ENCODE measurements at places on chromosomes 2 and 18.

DNA sequence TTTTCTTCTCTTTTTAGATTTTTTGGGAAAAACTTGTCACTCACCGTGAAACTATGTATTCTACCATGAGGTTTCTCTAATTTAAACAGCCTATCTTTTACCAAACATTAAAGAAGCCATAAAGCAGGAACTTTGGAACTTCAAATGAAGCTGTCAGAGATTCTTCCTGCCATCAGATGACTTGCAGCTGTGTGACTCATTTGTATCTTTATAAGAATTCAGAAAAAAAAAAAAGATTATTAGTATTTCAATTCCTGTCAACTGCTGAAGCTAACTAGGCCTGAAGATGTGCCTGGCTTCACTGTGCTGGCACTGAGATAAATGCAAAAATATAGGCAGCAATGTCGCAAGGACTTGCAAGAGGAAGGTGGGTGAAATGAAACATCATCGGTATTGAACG is 1399.1 kb upstream of the PIK3C3 start:
- DNase-seq, result no peak

- DNase-seq, result no peak
Observed at GRCh38 chr2:45432406-45432805, 178.7 kb downstream of the SRBD1 start.

- peak; percentile 40 for DNase-seq
Observed at GRCh38 chr2:19711470-19712372, 190.1 kb downstream of the TTC32 start.

DNA sequence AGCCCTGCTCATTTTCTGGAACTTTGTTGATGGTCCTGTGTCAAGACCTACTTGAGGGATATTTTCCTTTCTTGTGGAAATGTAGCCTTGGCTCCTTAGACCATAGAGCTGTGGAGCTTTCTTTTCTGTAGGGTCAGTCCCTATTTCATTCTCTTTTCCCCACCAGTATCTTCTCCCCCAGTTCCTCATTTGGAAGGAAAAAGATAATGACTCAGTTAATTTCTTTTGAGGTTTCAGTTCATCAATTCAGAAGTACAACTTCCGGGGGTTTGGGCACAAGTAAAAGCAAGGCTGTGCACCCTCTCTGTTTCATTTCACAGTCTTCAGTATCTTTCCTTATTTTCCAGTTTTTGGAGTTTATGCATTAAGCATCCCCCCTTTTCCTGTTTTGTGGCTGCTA is 70.7 kb downstream of the CDC42EP3 start:
- DNase-seq, result no peak

- no peak for DNase-seq
Observed at GRCh38 chr2:160941290-160941846, 218.9 kb upstream of the TANK start.

GRCh38 chr2:18094277-18094676 is 215.8 kb downstream of the KCNS3 start:
- DNase-seq, result no peak

GRCh38 chr2:226679389-226680065 is 120.1 kb downstream of the IRS1 start:
- DNase-seq, result no peak

DNA sequence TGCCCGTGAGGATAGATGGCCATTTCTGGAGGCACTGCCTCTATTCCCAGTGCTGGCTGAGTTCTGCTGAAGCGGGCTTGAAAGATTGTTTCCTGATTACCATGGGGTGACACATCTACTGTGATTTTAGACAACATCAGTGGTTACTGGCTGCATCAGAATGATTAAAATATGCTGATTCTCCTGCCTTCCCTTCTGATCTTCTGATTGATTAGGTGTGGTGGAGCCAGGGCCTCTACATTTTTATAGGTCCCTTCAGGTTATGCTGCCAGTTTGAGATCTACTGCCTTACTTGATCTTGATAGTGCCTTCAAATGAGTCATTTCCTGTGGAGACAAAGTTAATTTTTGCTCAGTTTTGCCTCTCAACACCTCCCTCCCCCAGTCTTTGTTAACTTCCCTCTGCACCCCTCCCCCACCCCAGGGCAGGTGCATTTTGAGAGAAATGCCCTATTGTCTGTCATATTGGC is 31.6 kb upstream of the SNORC start:
- DNase-seq, result no peak

GRCh38 chr2:139122711-139123158 is 342.5 kb upstream of the NXPH2 start:
- DNase-seq, result no peak

- no peak for DNase-seq
Observed at GRCh38 chr2:230946429-230947234, 21.6 kb upstream of the GPR55 start.

DNA sequence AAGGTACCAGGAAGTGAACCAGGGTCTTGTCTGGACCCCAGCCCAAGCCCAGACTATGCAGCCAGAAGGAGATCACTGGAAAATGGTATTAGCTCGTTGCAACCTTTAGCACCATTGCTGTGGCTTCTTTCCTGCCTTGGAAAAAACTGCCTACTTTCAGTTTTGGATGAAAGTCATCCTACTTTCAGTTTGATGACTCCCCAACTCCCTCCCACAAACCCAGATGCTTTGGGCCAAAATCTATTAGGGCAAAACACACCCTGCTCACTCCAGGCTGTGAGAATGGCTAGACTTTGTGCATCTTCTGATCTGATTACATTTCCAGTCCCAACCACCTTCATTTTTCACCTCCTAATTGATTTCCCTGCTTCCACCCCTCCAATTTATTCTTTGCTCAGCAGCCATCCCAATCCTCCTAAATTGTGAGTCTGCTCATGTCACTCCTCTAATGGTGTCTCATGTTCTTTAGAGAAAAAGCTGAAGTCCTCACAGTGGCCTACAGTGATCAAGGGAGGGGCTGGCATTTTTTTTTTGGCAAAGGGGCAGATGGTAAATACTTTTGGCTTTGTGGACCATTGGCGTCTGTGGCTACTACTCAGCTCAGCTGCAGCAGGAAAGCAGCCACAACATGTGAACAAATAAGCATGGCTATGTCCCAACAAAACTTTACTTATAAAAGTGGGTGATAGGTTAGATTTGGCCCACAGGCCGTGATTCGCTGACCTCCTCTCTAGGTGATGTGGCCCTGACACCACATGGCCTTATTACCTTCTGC is 368.7 kb downstream of the SLC4A3 start:
- no peak for DNase-seq

DNA sequence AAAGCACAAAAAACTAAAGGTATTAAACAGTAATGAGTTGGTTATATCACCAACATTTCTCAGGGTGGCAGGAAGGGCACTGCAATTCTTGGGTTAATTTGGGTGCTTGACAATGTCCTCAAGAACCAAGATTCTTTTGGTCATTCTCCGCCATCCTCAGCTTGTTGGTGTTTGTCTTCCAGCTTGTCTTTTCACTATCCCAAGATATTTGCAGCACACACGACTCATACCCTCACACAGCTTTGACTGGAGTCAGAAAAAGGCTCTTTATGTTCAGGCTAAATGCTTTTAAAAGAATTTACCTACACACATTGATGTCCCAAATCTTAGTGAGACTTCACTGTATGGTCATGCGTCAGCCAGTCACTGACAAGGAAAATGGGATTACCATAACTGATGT is 12.5 kb downstream of the GREB1L start:
- no peak for DNase-seq

DNA sequence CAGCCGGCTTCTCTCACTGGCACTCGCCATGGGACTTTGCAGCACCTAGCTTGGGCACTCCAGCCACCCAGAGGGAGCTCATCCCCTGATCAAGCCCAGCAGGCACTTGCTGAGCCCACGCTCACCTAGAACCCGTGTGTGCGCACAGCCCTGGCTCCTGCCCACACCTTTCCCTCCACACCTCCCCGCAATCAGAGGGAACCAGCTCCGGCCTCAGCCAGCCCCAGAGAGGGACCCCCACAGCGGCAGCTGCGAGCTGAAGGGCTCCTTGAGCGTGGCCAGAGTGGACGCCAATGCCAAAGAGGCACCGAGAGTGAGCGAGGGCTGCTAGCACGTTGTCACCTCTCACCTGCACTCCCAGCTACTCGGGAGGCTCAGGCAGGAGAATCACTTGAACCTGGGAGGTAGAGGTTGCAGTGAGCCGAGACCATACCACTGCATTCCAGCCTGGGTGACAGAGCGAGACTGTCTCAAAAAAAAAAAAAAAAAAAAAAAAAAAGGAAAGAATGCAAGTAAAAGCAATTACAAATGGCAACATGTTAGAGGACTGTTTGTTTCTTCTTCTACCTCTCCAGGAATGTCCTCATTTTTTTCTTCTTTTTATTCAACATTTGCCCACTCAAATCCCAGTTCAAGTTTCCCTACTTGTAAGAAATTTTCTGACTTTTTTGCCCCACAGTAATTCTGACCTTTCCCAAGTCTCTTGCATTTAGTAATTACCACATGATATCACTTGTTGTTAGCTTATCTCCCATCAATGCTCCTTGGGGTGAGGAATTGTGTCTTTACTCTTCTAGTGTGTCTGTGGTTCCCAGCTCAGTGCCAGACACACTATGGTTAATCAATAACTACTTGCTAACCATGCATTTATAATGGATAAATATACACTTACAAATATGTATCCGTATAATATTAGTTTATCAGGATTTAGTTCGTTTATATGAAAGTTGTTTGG is 40.6 kb upstream of the ST3GAL5 start:
- DNase-seq, result no peak

DNA sequence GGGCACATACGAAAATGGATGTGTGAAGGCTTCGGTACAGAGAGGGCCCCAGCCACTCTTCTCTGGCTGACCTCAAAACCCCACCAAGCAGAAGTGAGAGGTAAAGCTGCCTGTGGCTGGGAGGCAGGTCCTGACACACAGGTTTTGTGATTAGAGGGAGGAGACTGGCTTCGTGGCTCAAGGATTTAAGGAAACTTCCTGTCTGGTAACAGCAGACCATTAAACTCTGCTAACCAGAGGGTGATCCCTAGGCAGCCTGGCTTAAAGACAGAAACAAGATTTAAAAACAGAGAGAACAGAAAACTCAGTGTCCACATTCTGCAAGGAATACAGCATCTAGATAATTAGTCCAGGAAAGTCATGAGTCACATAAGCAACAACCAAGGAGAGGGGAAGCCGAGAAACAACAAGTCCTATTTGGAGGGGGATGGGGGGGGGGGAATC is 101.9 kb downstream of the NFATC1 start:
- no peak for DNase-seq

- no peak for DNase-seq
Observed at GRCh38 chr2:142874293-142874814, 3.1 kb upstream of the KYNU start.

GRCh38 chr2:7060631-7061449 is 143.6 kb downstream of the RNF144A start:
- no peak for DNase-seq

DNA sequence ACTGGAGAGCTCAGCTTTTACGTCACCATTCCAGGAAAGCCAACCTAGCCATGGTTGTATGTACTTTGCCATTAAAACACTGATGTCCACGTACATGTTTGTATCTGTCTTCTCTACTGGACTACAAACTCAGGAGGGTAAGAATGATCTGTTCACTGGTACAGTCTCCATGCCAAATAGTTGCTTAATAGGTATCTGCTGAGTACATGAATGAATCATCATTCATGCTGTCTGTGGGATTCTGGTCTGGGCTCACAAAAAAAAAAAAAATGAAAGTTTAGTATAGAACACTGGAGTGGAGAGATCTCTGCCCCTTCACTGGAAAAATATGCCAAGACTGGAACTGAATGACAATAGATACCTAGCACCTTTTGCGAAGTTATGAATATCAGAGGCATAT is 102.6 kb upstream of the ITGA4 start:
- no peak for DNase-seq

DNA sequence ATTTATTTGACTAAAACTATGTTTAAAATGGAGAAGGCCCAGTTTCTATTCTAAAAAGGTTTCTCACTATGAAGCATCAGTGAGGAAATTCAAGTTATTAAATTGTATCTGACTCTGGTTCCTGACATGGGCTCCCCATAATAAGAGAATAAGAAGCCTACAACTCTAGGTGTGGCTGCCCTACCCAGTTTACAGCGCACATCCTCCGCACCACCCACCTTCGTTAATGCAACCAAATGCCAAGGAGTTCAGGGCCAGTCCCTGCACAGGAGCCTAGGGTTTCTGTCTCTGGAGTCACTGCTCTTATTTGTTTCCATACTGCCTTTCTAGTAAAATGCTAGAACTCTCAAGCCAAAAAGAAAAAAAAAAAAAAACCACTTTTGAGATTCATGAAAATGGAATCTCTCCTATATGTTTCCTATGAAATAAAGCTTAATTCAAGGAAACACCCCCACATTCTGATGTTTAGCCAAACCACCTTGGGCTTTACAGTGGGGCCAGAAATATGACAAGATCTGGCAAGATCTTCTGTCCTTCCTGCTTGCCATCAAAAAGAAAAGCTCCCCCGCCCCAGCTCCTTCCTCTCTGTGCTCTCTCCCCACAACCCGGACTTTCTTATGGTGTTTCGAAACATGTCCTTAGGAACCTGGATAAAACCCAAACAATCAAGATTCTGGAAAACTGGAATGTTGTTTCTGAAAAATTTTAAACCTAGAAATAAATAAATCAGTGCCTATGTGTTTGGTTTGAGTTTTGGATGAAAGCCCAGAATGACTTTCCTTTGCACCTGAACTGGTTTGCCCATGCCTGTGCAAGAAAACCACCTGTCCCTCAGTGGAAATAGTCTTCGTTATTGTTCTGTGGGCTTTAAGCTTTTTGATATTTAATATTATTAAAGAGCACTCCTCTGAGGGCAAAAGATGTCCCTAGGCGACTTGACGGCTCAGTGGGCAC is 136.7 kb downstream of the SP3 start:
- no peak for DNase-seq

Measured in NCI-H2081 treated with DMSO at 0.1 percent for 48 hours (cell line).